ENCODE measurements at places on chromosomes 2 and 18.

GRCh38 chr18:35697869-35698268 lies 116.3 kb downstream of the GALNT1 start:
- DNase-seq = no peak

- DNase-seq = no peak
Observed at GRCh38 chr2:155846259-155846658, 486.3 kb downstream of the NR4A2 start.

GRCh38 chr2:36433311-36434217 lies 78.0 kb downstream of the CRIM1 start:
- no peak for DNase-seq

DNA sequence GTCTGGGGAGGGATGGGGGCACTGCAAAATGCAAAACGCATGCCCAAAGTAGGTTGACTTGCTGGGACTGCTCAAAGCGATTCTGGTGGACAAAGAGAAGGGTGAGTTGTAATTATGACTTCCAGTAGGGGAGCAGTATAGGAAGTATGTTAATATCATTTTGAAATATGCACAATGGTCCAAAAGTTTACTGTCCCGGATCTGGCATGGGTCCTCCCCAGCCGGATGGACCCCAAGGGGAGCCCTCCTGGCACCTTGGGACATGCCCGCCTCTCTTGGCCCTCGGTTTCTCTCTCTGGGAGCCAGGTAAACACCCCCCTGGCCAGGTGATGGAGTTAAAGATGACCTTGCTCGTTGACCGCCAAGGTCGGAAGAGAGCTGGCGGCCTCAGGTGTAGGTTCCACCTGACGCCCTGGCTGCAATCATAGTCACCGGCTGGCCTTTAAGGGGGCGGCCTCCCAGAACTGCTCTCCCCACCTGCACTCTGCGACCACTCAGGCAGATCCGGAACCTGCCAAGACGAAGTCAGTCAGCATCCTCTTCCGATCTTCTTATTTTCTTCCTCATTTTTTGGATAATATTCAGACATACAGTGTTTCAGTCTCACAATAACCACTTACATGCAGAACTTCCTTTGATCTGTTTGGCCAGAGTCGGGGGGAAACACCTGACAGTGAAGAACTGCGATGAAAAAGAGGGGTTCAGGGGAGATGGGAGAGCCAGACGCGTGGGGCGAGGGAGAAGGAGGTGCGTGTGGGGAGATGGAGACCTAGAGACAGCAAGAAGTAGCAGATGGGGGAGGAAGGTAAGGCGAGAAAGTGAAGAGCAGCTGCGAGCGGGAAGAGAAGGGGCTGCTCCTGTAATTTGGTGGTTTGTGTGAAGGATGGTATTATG lies 148.3 kb downstream of the MEIS1 start:
- DNase-seq = no peak

GRCh38 chr18:24417480-24417879 lies 9.0 kb upstream of the IMPACT start:
- no peak for DNase-seq

- no peak for DNase-seq
Observed at GRCh38 chr2:230658577-230658876, 54.1 kb upstream of the CAB39 start.
